ENCODE measurements at places on chromosomes 16 and 17.
A peak's percentile ranks its signal among the peaks of the same experiment; 100 is the strongest.

DNA sequence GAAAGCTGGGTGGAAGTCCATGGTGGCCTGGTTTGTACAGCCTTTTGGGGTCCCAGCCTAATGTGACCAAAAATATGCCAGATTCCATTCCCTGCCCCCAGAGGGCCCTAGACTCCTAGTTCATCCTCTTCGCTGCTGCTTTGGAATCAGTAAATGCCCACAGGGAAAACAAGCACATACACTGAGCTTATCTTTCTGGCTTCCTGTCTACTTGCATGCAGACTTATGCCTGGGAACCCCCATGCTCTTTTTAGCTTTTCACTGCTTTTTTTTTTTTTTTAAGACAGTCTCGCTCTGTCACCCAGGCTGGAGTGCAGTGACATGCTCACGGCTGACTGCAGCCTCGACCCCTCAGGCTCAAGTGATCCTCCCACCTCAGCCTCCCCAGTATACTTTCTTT, 6.2 kb upstream of the CD300LG start:
- no peak for DNase-seq

DNA sequence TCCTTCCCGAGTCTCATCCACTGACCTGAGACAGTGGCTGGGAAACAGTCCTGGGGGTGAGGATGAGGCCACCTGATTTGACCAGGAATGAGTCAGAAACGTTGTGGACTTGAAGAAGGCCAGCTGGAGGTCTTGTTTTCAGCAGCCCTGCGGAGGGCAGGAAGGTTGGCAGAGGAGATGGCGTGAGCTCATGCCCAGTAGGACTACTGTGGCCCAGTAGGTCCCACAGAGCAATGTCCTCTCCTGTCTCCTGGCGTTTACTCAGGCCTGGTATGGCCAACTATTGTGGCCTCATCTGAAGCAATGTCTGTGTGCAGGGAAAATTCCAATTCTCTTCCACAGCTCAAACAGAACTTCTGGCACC, 84.1 kb upstream of the DNAJA2 start:
- no peak for DNase-seq

- DNase-seq = no peak
Measured at GRCh38 chr16:82653550-82654511, 27.1 kb downstream of the CDH13 start.

DNA sequence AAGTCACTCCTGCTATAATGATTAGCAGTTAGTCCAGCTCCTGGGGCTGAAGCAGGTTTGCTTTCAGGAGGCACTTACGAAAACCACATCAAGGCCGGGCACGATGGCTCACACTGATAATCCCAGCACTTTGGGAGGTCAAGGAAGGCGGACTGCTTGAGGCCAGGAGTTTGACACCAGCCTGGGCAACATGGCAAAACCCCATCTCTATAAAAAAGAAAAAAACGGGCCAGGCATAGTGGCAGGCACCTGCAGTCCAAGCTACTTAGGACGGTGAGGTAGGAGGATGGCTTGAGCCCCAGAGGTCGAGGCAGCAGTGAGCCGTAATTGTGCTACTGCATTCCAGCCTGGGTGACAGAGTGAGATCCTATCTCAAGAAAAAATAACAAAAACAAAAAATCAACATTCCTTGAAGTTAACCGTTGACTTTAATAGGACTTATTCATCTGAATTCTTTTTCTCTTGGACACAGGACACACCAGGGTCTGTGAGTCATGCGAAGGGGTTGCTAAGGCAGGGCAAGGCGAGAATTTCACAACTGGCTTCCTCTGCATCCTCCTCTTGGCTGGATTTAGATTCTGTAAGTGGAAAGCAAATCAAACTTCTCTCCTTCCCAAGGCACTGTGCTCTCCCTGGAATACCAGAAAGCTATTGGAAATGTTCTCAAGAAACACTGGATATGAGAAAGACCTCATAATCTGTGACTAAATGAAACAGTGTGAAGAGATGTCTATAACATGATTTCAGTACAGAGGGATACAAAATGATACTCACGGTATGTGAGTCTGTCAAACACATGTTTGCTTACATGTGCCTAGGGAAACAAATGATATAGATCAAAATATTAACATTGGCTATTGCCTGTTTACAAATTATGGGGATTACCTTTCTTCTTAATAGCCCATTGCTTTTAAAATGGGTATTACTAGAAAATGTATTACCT, 99.5 kb downstream of the SYCE1L start:
- DNase-seq = no peak

- DNase-seq = no peak
Measured at GRCh38 chr17:47252766-47253512, 688 bp upstream of the ITGB3 start.

DNA sequence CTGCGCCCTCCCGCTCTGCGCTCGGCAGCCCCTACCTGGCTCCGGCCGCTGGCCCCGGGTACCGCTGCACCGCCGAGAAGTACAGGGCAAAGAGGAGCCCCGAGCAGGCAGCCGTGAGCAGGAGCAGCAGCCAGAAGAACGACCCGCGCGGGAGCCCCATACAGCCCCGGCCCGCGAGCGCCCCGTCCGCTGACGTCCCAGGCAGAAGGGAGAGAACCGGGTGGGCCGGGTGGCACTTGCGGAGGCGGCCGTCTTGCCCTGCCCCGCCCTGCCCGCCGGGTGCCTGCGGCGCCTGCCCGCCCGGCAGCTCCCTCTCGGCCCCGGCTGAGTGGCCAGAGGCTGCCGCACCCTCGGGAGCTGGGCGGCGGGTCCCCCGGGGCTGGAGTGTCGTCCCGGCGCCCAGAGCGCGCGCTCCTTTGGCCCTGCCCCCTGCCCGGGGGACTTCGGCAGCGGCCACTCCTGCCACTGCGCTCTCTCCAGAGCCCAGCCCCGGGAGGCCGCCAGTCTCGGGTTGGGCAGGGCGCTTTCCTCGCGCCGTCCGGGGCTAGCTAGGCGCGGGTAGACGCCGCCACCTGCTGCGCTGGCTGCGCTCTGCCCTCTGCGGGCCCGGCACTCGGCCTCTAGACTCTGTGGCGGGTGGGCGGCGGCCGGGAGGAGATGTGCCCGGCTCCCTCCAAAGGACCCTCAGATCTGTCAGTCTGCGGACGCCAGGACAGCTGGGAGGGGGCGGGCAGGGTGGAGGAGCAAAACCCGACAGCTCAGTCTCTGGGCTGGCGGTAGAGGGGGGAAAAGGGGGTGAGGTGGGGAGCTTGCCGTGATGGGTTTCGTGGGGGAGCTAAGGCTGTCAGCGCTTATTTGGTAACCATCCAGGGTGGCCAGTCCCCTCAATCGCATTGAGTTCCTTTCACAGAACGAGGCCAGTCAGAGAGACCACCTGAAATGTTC, at the start of gene ST6GALNAC2:
ST6GALNAC2 (minus strand) TSS at position 212 of the 945 bp plus-strand sequence; CDS start at position 160, 52 bp downstream.
- no peak for DNase-seq

GRCh38 chr16:6483469-6484033, 849.1 kb upstream of the RBFOX1 start:
- DNase-seq = no peak

DNA sequence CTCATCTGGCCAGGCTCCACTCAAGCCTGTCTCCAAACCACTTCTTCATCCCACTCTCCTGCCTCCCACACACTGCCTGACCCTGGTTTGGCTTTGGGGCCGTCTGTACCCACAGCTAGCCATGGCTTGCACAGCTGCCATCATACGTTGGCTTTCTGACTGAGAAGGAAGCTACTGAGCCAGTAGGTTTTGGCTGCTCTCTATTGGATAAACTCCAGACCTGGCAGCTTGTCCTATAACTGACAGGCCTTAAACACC, 3.9 kb downstream of the MIF4GD start:
- DNase-seq = no peak

DNA sequence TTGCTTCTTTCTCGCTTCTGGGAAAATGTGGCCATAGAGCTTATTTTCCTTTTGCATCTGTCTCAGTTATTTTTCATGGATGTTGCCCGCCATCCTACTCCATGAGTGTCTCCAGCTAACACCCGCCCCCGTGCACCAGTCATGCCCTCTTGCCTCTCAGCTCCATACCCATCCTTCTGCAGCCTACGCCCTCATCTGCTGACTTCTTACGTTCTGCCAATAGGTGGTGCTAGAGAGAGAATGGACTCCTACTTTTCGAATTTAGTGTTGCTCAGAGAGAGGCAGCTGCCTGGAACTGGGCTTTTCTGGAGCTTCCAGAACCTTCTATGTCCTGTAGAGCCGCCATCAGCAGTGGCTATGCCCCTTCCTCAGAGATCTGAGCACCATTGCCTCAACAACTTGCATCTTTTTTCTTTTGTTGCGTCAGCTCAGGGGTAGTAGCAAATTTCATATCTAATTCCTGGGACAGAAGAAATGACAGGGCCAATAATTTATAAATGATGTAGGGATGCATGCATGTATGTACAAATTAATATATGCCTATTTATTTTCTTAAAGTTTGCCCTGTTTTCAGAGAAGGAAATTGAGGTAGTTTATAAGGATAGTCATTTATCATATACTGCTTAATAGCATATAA, 119.7 kb upstream of the MYOCD start:
- peak; percentile 45 for DNase-seq

DNA sequence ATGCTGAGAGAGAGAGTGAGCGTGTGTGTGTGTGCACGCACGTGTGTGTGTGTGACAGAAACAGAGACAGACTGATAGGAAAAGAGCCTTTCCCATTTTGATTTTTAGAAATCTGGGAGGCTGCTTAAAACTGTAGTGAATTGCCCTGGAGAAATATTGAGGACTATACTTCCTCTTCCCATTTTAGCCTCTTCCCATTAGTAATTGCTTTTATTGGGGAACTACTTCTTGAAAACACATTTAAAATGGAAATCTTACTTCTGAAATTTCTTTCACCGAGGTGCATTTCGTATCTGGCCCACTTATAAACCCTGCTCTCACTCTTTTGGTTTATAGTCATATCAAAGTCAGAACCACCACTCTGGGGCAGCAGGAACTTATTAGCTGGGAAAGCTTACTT, 47.1 kb downstream of the NUP93 start:
- no peak for DNase-seq

- DNase-seq = no peak
Measured at GRCh38 chr17:6444571-6445335, 498 bp downstream of the PIMREG start.

DNA sequence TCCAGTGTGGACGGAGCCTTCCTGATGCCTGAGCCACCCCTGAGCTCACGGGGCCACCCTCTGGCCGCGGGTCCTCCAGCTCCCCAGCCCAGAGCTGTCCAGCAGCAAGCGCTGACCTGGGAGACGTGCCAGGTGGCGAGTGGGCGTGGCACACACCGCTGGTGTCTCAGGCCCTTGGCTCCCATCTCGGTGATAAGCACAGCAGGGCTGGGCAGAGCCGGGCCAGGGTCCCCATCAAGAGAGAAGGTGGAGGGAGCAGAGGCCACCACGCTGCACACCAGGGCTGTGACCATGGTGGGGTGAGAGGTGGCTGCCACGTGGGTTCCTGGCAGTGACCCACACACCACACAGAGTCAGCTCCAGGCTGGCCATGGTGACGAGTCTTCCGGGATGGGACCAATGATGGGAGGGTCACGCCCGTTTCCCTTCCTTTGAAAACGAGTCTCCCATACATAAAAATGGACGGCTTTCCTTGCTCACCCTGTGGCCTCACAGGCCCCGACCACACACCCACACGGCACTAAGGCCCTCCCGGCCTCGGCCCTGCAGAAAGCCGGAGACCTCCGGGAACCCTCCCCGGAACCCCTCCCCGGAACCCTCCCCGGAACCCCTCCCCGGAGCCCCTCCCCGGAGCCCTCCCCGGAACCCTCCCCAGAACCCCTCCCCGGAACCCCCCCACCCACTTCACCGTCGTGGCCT, 16.8 kb downstream of the UTS2R start:
- no peak for DNase-seq

GRCh38 chr17:35368081-35368830, 5.2 kb downstream of the SLFN11 start:
- DNase-seq = no peak

DNA sequence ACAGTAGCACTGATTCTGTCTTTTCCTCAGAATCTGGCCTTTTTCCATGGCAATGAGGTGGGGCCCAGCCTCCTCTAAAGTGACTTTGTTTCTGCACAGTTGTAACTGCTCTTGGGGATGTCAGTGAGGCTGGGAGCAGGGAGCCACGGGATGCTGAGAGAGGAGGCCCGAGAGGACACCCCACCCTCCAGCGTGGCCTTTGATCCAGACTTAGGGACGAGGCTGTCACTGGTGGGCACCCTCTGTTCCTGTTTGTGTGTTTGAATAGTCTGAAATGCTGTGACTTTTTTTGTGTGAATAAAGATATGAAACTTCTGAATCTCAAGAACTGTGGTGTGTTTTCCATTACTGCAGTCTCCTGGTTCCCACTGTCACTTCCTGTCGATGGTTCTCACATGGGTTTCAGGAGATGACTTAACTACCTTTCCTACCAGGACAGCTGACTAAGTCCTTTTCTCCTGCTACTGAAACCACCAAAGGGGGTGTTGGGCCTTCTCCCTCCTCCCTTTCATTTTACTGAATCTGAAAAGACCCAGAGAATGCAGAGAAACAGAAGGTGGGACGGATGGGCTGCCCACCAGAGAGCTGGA, 18.6 kb downstream of the KCTD2 start:
- DNase-seq = no peak

- DNase-seq = no peak
Measured at GRCh38 chr16:57426356-57426755, 20.8 kb downstream of the CIAPIN1 start.

DNA sequence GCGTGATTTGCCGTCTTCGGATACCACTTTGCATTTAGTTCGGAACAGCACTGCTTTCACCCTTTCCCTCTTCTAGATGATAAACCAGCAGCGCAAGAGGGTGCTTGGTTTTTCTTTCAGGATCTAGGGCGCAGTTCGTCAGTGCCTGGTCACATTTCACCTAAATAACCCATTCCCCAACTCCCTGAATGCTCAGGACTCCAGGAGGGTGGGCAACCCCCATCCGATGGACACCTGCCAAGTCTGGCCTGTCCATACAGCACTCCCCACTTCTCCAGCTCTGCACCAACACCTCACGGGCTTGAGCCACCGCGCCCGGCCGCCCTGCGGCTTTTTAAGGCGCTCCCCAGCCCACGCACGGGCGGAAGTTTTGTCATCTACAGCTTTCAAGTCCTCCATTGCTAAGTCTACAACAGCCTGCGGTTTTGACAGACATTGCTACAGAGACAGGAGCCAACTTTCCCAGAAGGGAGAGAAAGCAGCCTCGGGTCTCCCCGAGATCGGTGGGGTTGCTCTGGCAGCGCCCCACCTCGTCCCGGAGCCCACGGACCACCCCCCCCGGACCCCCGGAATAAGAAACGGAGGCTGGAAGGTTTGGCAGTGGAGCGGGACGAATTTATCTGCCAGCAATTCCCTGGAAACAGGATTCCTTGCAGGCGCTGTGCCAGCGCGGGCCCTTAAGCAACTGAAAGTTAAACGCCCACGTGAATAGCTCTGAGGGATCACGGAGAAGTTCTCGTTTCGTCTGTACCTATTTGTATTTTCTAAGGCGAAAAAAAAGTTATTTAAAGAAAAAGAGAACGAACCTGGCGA, 38.6 kb upstream of the SLFN13 start:
- DNase-seq = no peak

DNA sequence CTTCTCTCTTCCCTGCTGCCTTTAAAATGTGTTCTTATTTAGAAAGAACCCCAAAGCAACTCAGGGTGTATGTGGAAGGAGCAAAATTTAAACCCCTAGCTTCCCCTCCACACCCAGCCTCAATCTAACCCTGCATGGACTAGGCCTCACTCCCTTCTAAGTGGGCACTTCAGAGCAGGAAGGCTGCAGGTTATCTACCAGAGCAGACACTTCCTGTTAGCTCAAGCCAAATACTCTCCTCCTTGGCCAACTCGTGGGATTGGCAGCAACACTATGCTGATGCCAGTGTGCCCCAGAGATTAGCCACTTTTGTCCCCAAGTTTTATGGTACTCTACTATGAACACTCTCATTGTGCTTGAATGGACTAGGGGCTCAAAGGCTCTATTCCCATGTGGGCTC, 35.6 kb downstream of the CCDC42 start:
- no peak for DNase-seq

- DNase-seq = no peak
Measured at GRCh38 chr17:66595893-66596292, 239.0 kb upstream of the CACNG5 start.

Measured in iPS DF 19.7 (cell line).